ENCODE measurements at places on chromosomes 13 and 19.

DNA sequence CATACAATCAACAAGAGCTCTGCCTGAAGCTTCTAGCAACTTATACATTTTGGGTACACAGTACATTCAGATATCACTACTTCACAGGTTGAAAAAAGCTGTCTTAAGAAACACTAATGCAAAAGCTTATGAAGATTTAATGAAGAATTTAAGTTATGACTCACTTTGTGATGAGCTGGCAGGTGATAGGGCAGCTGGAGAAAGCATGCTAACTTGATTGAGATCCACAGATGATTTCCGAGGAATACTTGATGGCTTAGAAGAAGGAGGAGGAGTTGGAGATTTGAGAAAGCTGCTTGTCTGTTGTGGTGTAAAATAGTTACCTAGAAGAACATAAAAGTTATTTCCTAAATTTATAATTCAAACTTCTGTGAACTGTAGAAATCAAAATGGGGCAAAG lies 23.3 kb downstream of the EXOSC8 start:
- DNase-seq, result no peak

DNA sequence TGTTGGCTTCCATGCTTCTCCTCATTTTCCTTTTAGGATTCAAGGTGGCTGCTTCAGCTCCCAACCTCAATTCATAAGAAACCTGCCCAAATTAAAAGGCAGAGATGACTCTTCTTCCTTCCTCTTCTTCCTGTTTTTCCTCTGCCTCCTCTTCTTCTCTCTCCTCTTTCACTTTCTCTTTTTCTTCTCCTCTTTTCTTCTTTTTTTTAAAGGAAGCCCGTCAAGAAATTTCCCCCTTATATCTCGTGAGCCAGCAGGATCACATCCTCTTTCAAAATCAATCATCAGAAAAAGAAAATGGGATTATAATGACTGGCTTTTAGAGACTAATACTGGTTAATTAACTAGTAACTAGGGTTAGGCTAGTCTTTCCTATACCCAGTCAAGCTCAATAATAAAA lies 220.3 kb downstream of the NBEA start:
- no peak for DNase-seq

DNA sequence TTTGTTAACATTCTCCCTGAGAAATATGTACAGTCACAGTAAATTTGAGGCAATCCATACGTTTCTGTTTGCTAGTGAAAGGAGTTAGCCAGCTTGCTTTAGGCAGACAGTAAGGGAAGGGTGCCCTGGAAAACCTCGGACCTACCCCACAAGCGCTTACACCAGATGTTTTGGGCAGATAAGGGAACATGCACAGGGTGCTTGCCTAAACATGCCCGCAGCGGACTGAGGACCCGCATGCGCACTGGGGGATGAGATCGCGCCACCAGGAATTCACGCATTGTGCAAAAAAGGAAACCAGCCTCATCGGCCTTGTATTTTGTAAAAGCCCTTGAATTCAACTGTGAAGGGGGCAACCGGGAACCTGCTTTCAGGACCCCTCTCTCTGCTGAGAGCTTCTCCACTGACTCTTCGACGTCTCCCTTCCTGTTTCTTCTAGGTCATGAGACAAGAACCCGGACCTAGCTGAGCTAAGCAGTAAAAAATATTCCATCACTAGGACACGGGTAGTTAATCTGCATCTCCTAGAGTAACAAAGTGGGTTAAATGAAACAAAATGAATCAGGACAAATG lies 1399.2 kb upstream of the ATXN8OS start:
- no peak for DNase-seq

- no peak for DNase-seq
Measured at GRCh38 chr13:102935896-102936321, 90.1 kb downstream of the ERCC5 start.

GRCh38 chr19:55474269-55475265 lies 1.9 kb upstream of the ZNF628 start:
- DNase-seq, result no peak

GRCh38 chr19:2255982-2256685 lies at the start of gene JSRP1:
Gene JSRP1, minus strand, starts transcription at chr19:2256417. Its CDS starts 1,103 bp downstream, at chr19:2255314.
- no peak for DNase-seq

DNA sequence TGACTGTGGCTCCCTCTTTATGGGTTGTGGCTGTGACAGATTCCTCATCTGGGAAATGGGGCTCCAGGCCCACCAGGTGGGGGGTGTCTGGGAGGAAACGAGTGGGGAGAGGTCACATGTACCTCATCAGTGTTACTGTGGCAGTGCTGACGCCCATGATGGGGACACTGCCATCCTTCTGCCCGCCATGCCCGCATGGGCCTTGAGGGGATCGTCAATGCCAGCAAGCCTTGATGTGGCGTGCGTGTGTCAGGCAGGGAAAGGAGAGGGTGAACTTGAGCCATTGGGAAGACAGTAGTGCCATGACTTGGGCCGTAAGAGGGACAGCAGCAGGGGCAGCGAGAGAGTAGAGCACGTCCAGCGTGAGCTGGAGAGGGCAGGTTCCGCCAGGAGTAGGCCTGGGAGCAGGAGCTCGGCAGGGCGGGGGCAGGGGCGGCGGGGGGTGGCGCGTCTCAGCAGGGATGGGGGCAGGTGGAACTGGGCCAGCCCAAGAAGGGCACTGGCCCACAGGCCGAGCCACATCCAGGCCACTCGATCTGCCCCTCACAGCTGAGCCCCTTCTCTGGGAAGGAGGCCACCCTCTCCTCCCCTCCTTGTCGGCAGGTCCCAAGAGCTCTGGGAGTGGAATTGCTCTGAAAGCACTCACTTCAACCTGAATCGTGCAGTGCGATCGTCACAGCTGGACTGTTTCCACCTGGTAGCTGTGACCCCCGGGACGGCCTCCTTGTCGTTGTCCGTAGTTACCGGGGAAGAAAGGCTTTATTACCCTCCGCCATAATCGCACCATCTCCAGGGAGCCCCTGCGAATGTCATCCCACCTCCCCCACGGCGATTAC lies 9.9 kb downstream of the KLHL26 start:
- DNase-seq, result no peak

GRCh38 chr19:51181913-51182419 lies 39.9 kb downstream of the SIGLEC7 start:
- DNase-seq, result no peak

- no peak for DNase-seq
Measured at GRCh38 chr19:55257461-55258420, 1.1 kb downstream of the PPP6R1 start.

GRCh38 chr13:30222254-30222653 lies 85.1 kb downstream of the KATNAL1 start:
- no peak for DNase-seq

DNA sequence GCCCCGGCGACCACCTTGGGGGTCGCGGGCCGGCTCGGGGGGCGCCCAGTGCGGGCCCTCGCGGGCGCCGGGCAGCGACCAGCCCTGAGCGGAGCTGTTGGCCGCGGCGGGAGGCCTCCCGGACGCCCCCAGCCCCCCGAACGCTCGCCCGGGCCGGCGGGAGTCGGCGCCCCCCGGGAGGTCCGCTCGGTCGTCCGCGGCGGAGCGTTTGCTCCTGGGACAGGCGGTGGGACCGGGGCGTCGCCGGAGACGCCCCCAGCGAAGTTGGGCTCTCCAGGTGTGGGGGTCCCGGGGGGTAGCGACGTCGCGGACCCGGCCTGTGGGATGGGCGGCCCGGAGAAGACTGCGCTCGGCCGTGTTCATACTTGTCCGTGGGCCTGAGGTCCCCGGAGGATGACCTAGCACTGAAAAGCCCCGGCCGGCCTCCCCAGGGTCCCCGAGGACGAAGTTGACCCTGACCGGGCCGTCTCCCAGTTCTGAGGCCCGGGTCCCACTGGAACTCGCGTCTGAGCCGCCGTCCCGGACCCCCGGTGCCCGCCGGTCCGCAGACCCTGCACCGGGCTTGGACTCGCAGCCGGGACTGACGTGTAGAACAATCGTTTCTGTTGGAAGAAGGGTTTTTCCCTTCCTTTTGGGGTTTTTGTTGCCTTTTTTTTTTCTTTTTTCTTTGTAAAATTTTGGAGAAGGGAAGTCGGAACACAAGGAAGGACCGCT lies 729 bp downstream of the STK11 start:
- DNase-seq, result no peak

GRCh38 chr13:70580825-70581224 lies 472.6 kb upstream of the KLHL1 start:
- no peak for DNase-seq

DNA sequence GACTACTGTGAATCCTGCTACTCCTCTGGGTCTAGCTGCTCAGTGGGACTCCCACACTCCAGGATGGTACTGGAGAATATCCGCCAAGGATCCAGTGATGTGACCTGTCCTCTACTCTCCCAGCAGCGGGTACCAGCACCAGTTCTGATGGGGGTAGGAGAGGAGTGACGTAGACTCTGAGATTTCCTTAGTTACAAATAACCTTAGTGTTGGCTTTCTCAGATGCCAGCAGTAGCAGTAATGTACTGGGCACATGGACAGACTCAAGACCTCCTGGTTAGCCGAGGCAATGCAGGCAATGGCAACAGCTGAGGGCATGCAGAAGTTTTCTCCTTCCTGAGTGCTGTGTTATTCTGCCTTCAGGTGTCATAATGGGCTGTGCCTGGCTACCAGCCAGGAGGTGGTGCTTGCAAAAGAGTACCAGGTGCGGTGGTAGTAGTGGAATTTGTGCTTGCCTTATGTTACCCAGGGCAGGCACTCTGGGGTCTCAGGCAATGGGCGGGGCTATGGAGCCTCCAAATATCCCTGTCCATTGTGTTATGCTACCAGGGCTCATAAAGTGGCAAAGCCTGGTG lies 105.3 kb upstream of the KLF5 start:
- no peak for DNase-seq

GRCh38 chr19:18929311-18929710 lies 9.8 kb downstream of the DDX49 start:
- DNase-seq, result no peak

DNA sequence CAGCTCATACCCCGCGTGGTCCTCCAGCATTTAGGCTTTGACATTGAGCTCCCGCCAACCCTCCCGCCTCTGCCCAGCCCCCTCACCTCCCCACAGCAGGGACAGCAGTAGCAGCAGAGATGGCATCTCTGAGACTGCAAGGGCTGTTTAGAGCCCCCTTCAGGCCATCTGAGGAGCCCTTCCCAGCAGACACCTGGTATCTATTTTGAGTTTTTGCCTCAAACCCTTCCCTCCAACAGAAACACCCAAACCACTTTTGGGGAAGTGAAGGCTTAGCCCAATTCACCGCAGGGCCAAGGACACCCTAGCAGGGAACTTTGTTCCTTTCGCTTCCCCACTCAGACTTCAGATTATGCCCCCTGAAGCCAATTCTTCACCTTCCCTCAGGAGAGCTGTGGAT lies 6.3 kb upstream of the ZNF175 start:
- DNase-seq, result no peak

DNA sequence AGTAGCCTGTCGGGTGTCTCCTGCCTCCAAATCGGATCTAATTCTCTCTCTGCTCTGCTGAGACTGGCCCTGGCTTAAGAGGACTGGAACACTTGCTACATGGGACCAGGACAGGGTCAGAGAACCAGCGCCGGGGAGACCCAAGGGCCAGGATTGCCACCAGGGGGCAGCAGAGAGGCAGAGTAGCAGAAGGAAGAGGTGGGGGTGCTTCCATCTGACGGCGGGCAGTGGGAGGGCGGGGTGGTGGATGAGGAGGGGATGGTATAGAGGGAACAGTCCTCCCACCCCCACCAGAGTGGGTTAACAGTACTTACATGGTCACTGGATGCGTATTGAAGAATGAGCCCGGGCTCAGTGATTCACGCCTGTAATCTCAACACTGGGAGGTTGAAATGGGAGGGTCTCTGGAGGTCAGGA lies 11.9 kb downstream of the SELENOW start:
- peak; percentile 78 for DNase-seq

DNA sequence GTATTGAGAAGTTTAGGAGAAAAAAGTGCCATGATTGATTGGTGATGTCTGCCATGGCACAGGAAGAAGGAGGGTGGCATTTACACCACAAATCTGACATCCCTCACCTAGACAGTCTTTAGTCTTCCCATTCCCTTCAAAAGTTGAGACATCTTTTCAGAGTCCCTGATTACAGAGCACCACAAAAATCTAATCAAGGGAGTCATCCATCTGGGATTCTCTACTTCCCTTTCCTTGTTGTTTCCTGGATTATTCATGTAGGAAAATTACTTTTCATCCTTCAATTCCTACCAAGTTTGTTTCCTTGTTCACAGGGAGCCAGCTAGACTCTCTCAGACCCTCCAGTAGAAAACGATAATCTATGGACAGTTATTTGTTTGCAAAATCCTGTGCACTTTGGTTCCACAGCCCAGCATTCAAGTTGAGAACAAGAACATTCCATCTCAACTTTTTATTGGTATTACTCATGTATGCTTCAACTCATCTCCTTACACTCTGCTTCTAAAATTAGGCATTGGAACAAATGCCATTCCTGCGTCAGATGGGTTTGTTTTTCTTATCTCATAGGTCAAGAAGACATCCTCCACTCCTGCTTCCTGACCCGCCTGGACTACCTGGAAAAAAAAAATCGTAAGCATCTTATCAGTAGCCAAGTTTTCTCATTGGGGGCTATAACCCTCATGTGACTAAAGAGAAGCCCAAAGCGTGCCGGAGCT lies 259.9 kb downstream of the FOXO1 start:
- DNase-seq, result no peak

DNA sequence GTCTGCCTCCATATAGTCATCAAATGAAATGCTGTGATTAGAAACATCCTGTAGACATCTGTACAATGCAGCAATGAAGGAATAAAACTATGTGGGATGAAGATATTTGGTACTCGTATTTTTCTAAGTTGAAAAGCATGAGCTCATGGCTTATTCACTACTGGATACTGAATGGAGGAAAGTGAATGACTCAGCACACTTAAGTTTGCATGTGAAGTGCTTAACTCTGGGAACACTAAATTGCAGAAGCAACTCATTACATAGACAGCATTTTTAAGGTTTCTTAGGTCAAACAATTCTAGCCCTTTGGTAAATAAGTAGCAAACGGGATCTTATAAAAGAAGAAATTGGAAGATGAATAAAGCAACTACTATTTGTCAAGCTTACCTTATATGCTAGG lies 429.0 kb upstream of the MIR17HG start:
- DNase-seq, result no peak

DNA sequence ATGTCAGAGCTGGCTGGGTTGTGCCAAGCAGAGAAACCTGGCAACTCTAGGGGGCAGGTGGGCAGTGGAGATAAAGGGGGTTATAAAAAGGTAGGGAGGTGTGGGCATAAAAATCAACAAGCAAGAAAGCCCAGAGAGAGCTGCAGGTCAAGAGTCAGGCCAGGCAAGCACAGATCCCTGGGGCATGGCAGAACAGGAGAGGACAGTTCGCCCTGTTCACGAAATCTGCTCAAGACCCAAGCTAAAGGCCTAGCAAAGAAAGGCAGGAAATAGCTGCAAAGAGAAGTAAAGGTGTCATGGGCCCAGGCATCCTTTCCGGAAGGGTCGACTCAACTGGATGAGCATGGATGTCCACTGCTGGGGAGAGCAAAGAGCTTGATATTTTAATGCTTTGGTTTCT lies 3.4 kb downstream of the MBNL2 start:
- DNase-seq, result no peak

Data from T-helper 2 cell (primary cell).